Calu3 (cell line): ENCODE measurements at places on chromosomes 6 and 20. TPM values are rescaled to one million over a fixed set of nuclear protein-coding genes. Genes with fewer than 3 reads are reported as not detected.
A peak's percentile ranks its signal among the peaks of the same experiment; 100 is the strongest.

GLP1R gene
- 4.8 and 10.2 TPM in 2 replicates for total RNA-seq

CRIP3 gene
- total RNA-seq, result 2.3 and 5.4 TPM in 2 replicates

TGM6 gene
- total RNA-seq, result not detected in 2 replicates

THEMIS gene
- not detected in 2 replicates for total RNA-seq

PRSS35 gene
- total RNA-seq, result not detected in 2 replicates

SFT2D1 gene
- 76.4 and 82.4 TPM in 2 replicates for total RNA-seq

CTAGE9 gene
- total RNA-seq, result not detected in 2 replicates

PFDN4 gene
- total RNA-seq, result 61.8 TPM in 2 replicates

EEF1E1 gene
- total RNA-seq, result 38.8 and 41.5 TPM in 2 replicates

DNA sequence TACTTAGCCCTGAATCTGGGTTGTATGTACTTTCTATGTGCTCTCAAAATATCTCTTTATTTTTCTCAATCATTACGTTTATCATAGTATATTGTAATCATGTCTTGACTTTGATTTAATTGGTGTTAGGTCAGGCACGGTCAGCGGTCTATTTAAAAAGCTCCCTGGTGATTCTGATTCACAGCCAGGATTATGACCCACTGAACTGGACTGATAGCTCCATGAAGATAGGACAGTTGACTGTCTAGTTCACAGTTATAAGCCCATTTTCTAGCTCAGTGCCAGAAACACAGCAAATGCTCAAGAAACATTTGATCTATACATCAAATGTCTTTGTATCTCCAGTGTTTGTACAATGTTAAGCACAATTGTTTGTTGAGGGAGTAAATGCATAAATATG is 111.5 kb upstream of the CCN2 start:
- peaks cover 60% of the 10 kb centered on the region for H3K4me1 ChIP-seq
- peaks cover 6% of the 10 kb centered on the region for H3K36me3 ChIP-seq
- H3K4me3 ChIP-seq, result no peak overlapping the region
- H3K27me3 ChIP-seq, result no peaks in the 10 kb centered on the region

GRCh38 chr6:25973923-25974555 is 11.4 kb downstream of the TRIM38 start:
- H3K4me3 ChIP-seq, result no peak overlapping the region
- peaks cover 60% of the 10 kb centered on the region for H3K36me3 ChIP-seq
- no peak for DNase-seq

- H3K4me1 ChIP-seq, result no peaks in the 10 kb centered on the region
- H3K27me3 ChIP-seq, result peaks cover 7% of the 10 kb centered on the region
- H3K36me3 ChIP-seq, result no peaks in the 10 kb centered on the region
- H3K27ac ChIP-seq, result no peak overlapping the region
- H3K4me3 ChIP-seq, result no peak overlapping the region
- DNase-seq, result no peak
Measured at GRCh38 chr6:105917038-105917695, 169.0 kb upstream of the PRDM1 start.

GRCh38 chr6:105514306-105514705 is 111.4 kb upstream of the PREP start:
- no peaks in the 10 kb centered on the region for H3K4me1 ChIP-seq
- no peak overlapping the region for H3K27ac ChIP-seq
- no peak overlapping the region for H3K4me3 ChIP-seq
- H3K27me3 ChIP-seq, result peaks cover 13% of the 10 kb centered on the region
- no peaks in the 10 kb centered on the region for H3K36me3 ChIP-seq

- H3K36me3 ChIP-seq, result no peaks in the 10 kb centered on the region
- DNase-seq, result no peak
- H3K27ac ChIP-seq, result no peak overlapping the region
- no peaks in the 10 kb centered on the region for H3K27me3 ChIP-seq
- no peaks in the 10 kb centered on the region for H3K4me1 ChIP-seq
Measured at GRCh38 chr6:105838171-105838570, 248.0 kb upstream of the PRDM1 start.

GRCh38 chr20:51738877-51739447 is 29.2 kb downstream of the ATP9A start:
- no peaks in the 10 kb centered on the region for H3K27me3 ChIP-seq
- H3K4me1 ChIP-seq, result peaks cover 69% of the 10 kb centered on the region
- peak overlapping the region; percentile 13 for H3K4me3 ChIP-seq
- DNase-seq, result peak; percentile 91
- H3K27ac ChIP-seq, result peak overlapping the region; percentile 90

- DNase-seq, result no peak
- no peaks in the 10 kb centered on the region for H3K27me3 ChIP-seq
- peaks cover 13% of the 10 kb centered on the region for H3K4me1 ChIP-seq
- H3K27ac ChIP-seq, result no peak overlapping the region
- peaks cover 58% of the 10 kb centered on the region for H3K36me3 ChIP-seq
- no peak overlapping the region for H3K4me3 ChIP-seq
Measured at GRCh38 chr6:30643656-30644055, 3.3 kb upstream of the C6orf136 start.

GRCh38 chr6:8492536-8493133 is 57.3 kb upstream of the SLC35B3 start:
- no peaks in the 10 kb centered on the region for H3K27me3 ChIP-seq
- H3K4me3 ChIP-seq, result no peak overlapping the region
- no peak for DNase-seq
- H3K36me3 ChIP-seq, result no peaks in the 10 kb centered on the region
- H3K4me1 ChIP-seq, result no peaks in the 10 kb centered on the region

GRCh38 chr6:167689751-167690150 is 137.0 kb upstream of the AFDN start:
- no peaks in the 10 kb centered on the region for H3K27me3 ChIP-seq
- no peak overlapping the region for H3K4me3 ChIP-seq
- H3K27ac ChIP-seq, result no peak overlapping the region

- no peak for DNase-seq
- no peaks in the 10 kb centered on the region for H3K36me3 ChIP-seq
- H3K27ac ChIP-seq, result no peak overlapping the region
- H3K27me3 ChIP-seq, result peaks cover 59% of the 10 kb centered on the region
Measured at GRCh38 chr20:5927749-5928462, 22.4 kb downstream of the TRMT6 start.

GRCh38 chr20:58700823-58701222 is 8.2 kb downstream of the NPEPL1 start:
- peaks cover 10% of the 10 kb centered on the region for H3K36me3 ChIP-seq
- no peak overlapping the region for H3K4me3 ChIP-seq
- H3K4me1 ChIP-seq, result no peaks in the 10 kb centered on the region
- H3K27ac ChIP-seq, result no peak overlapping the region
- no peak for DNase-seq

GRCh38 chr20:12171923-12172524 is 254.3 kb downstream of the BTBD3 start:
- no peaks in the 10 kb centered on the region for H3K36me3 ChIP-seq
- H3K27me3 ChIP-seq, result no peaks in the 10 kb centered on the region
- DNase-seq, result no peak

- peaks cover 22% of the 10 kb centered on the region for H3K36me3 ChIP-seq
- peaks cover 33% of the 10 kb centered on the region for H3K4me1 ChIP-seq
- no peak overlapping the region for H3K4me3 ChIP-seq
- H3K27me3 ChIP-seq, result no peaks in the 10 kb centered on the region
- no peak overlapping the region for H3K27ac ChIP-seq
Measured at GRCh38 chr6:128446497-128446896, 73.9 kb downstream of the PTPRK start.

GRCh38 chr6:135183002-135183531 is 2.0 kb downstream of the MYB start:
- H3K36me3 ChIP-seq, result peaks cover 27% of the 10 kb centered on the region
- peak overlapping the region; percentile 84 for H3K4me3 ChIP-seq
- no peak overlapping the region for H3K27ac ChIP-seq
- no peaks in the 10 kb centered on the region for H3K27me3 ChIP-seq
- DNase-seq, result peak; percentile 64

DNA sequence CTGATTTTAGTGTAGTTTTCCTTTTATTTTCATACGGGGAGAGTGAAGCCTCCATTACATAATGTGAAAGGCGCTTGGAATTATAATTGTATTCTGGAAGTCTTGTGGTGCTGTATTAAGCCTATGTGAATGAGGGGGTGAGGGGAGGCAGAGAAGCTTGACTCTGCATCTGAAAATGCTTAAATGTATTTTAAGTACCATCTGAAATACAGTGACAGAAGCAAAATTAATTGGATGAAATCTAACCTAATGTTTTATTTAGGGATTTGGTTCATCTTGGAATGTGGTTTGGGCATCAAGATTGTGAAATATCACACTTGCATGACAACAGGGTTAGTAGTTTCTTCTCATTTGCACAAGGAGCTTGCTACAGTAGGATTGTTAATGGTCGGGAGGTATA is 41.2 kb downstream of the TMEM200A start:
- DNase-seq, result no peak
- H3K4me1 ChIP-seq, result no peaks in the 10 kb centered on the region
- H3K27me3 ChIP-seq, result peaks cover 79% of the 10 kb centered on the region
- no peaks in the 10 kb centered on the region for H3K36me3 ChIP-seq
- no peak overlapping the region for H3K4me3 ChIP-seq
- no peak overlapping the region for H3K27ac ChIP-seq

- no peak for DNase-seq
- H3K4me3 ChIP-seq, result no peak overlapping the region
- no peaks in the 10 kb centered on the region for H3K4me1 ChIP-seq
Measured at GRCh38 chr6:45698046-45698445, 317.6 kb downstream of the CLIC5 start.

DNA sequence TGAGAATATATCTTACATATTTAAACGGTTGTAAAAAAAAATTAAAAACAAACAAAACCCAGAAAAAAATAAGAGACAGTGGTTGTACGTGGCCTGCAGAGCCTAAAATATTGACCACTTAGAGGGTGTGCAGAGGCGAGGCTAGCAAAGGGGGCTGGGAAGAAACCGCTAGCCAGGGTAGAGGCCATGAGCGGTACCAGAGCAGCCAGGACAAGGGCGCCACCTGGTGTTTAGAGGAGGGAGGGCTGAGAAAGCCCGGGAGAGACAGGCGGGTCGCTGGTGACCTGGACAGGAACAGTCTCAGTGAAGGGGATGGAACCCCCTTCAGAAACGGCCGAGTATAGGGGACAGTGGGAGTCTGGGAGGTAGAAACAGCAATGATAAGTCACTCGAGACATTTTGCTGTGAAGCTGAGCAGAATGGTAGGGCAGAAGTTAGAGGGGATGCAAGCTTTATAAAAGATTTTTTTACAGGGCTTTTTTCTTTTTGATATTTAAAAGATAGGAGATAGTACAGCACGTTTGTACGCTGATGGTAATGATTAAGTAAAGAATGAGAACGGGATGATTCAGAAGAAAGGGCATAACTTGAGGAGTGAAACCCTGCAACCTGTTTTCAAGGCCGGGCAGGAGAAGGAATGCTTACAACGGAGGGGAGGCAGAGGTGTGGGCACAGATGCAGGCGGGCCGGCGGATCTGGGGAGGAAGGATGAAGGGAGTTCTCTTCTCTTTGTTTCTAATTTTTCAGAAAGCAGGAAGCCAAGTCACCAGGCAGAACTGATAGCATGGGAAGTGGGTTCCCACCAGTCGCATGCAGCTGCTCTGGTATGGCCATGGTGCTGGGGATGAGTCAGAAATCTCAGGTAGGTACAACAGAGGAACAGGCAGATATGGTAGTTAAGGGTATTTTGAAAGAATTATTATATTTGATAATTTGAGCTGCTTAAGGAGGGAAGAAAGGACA is 76.2 kb downstream of the FAM229B start:
- no peak overlapping the region for H3K4me3 ChIP-seq
- H3K4me1 ChIP-seq, result no peaks in the 10 kb centered on the region
- H3K27me3 ChIP-seq, result no peaks in the 10 kb centered on the region
- peaks cover 35% of the 10 kb centered on the region for H3K36me3 ChIP-seq
- DNase-seq, result peak; percentile 26

- H3K4me1 ChIP-seq, result peaks cover 8% of the 10 kb centered on the region
- H3K36me3 ChIP-seq, result no peaks in the 10 kb centered on the region
- no peak overlapping the region for H3K4me3 ChIP-seq
Measured at GRCh38 chr6:135006386-135006914, 48.2 kb downstream of the HBS1L start.

DNA sequence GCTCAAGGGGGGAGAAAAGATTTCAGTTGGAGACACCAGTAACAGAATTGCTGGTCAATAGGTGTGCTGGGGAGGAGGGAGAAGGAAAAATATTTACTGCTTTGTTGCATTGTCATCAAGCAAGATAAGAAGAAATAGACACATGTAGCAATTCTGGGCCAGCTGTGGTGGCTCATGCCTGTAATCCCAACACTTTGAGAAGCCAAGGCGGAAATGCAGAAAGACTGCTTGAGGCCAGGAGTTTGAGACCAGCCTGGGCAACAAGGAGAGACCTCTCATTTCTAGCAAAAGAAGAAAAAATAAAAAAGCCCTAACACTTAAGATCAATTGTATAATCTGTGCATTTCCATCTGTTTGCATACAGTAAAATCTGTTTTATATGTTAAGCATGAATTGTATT is 126.6 kb downstream of the ZFP64 start:
- no peaks in the 10 kb centered on the region for H3K27me3 ChIP-seq
- no peak overlapping the region for H3K27ac ChIP-seq
- H3K36me3 ChIP-seq, result no peaks in the 10 kb centered on the region
- no peaks in the 10 kb centered on the region for H3K4me1 ChIP-seq
- no peak overlapping the region for H3K4me3 ChIP-seq

DNA sequence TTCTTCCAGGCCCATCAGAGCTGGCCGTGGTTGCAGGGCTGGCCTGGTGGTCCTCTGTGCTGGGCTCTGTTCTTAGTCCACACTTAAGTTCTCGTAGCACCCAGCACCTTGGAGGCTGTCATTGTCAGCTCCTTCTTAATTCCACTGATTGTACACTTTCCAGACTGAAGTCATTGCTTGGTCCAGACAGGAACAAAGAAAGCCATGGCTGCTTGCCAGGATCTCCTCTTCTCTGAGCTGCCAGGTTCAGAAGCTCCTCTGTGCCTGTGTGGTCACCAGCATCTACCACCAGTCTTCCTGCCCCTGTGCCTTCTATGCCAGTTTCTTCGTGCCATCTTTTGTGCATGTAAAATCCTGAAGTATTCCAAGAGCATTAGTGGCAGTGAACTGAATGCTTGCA is 39.5 kb upstream of the PCMTD2 start:
- peaks cover 59% of the 10 kb centered on the region for H3K27me3 ChIP-seq
- no peak for DNase-seq
- no peak overlapping the region for H3K27ac ChIP-seq
- H3K36me3 ChIP-seq, result no peaks in the 10 kb centered on the region
- H3K4me3 ChIP-seq, result no peak overlapping the region

DNA sequence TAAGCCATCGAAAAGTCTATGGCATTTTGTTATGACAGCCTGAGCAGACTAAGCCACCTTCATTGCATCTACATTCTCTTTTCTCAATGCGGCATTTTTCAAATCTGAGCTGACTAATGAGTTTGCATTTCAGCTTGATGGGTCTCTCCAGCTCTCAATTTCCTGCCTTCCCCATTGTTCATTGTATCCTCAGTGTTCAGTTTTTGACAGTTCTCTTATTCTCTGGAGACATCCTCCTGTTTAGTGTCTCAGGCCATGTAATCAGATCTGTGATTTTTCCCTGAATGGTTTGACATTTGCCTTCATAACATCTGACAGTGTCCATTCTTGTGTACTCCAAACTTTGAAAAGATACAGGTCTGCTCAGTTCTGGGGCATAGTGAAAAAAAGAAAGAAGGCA is 27.9 kb upstream of the MCM3 start:
- H3K27me3 ChIP-seq, result no peaks in the 10 kb centered on the region
- no peak overlapping the region for H3K27ac ChIP-seq
- DNase-seq, result no peak
- H3K4me3 ChIP-seq, result no peak overlapping the region
- peaks cover 5% of the 10 kb centered on the region for H3K36me3 ChIP-seq
